ENCODE measurements at places on chromosomes 6 and 20.
A peak's percentile ranks its signal among the peaks of the same experiment; 100 is the strongest.

DNA sequence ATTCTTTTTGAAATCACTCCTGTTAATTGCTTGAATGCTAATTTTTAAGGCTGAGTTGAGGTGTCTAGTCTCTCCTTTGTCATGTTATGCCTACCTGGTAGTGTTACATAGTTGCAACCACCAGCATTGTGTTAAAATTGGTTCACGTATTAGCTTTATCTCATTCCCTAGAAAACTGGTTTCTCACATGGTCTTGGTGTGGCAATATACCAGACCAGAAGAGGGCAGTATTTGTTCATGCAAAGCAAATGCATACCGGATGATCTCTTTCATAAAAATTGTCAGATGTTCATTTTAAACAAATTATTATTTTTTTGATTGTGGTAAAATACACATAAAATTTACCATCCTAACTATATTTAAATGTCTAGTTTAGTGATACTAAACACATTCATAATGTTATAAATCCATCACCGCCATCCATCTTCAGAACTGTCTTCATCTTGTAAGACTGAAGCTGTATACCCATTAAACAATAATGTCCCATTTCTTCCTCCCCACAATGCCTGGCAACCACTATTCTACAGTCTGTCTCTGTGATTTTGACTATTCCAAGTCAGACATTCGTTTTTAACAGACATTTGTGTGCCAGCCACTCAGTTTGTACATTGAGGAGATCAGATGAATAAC, 92.8 kb downstream of the ATRN start:
- peak; percentile 51 for DNase-seq

DNA sequence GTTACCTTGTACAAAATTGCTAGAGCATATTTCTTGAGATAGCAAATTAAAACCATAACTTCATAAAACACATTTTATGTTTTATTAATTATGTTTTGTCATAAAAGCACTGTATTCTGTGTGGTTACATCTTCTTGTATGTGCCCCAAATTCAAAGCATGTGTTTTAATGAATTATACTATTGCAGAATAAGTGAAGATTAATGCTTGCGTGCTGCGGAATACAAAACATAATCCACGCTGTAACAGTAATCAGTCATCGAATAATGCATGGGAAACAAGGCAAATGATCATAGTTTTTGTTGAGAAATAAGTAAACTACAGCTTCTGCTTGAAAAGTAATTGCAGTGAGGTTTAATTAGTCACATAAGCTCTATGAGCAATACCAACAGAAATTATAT, 459.2 kb upstream of the SOX4 start:
- no peak for DNase-seq

GRCh38 chr20:57003012-57003411, 263.4 kb downstream of the BMP7 start:
- DNase-seq: no peak

DNA sequence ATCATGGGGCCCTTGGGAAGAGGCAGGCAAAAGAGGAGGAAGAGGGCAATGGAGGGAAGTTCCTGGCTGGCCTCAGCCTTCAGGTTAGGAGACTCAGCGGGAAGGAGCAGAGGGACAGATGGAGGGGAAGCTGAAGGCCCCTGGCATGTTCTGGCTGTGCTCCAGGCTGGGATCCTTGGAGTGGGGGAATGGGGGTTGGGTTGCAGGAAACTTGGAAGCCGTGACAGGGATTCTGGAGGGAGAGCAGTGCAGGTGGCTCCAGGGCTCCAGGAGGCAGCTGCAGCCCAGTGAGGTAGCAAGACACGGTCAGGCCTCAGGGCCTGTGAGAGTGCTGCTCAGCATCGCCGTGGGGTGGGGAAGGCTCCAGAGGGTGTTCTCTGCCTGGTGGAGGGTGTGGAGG, 64.6 kb upstream of the SCP2D1 start:
- no peak for DNase-seq

DNA sequence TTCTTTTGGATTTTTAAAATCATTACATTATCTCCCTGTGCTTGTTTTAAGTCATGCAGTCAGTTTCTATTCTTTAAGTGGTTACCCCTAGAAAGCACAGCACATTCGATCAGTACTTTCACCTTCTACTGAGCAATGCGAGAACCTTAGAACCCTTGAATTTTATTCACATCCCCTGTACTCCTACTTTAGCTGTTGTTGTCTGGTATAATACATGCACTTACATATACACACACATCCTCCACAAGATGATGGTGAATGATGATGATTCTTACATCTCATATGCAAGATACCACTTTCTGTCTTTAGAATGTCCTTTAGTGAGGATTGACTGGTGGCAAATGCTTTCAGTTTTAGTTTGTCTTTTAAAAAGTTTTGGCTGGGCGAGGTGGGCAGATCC, 5.7 kb downstream of the CDC40 start:
- no peak for DNase-seq

- DNase-seq: no peak
Measured at GRCh38 chr6:103140308-103141027, 1719.3 kb downstream of the HACE1 start.

- no peak for DNase-seq
Measured at GRCh38 chr6:40521496-40521895, 65.7 kb downstream of the LRFN2 start.

DNA sequence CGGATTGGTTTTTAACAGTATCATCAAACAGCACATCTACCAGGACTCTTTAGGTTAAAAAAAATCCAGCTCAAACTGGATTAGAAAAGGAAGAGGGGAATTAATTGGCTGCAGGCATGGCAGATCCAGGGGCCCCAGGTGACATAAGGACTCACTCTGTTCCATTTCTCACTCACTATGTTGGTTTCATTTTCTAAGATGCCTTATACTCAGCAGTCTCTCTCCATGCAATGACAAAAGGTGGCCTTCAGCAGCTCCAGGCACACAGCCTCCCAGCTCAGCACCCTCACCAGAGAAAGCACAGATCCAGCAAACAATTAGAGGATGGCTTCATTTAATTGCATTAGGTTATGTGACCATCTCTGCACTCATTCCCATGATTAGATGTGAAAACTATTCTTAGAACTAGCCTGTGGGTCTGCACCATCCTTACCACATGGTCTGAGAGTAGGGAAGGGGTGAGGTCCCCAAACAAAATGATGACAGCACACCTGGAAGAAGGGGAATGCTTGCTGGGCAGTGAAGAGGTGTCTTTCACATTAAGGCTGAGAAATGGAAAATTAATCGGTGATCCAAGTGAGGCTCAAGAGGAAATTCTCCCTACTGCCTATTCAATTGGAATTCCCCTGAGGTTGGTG, 243.1 kb downstream of the CDH26 start:
- DNase-seq: no peak

DNA sequence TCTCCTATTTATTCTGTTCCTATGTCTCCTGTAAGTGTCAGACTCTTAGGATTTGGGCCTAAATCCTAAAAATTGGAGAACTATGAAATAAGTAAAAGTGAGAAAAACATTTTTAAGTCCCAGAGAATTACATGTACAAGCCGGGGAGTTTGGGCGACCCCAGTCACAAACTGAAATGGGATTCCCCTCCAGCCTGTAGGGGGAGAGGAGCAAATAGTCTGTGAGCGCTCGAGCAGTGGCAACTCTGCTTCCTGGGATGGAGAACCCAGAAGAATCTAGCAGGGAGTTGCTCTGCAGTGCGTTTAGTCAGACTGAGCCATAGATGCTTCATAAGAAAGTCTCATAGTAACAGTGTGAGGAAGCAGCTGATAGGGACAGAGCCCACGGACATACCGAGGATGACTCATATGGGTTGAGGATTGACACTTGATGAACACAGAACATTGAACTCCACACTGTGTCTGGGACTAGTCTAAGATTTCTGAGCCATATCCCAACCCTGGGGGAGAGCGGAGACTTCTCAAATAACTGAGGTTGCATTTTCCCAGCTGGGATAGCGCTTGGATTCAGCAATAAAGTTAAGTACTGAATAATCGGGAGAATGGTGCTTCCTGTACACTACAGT, 437.2 kb downstream of the BCKDHB start:
- no peak for DNase-seq

- DNase-seq: no peak
Measured at GRCh38 chr20:53040693-53041589, 68.8 kb downstream of the TSHZ2 start.

- DNase-seq: no peak
Measured at GRCh38 chr6:166977621-166978525, 21.3 kb upstream of the CEP43 start.

DNA sequence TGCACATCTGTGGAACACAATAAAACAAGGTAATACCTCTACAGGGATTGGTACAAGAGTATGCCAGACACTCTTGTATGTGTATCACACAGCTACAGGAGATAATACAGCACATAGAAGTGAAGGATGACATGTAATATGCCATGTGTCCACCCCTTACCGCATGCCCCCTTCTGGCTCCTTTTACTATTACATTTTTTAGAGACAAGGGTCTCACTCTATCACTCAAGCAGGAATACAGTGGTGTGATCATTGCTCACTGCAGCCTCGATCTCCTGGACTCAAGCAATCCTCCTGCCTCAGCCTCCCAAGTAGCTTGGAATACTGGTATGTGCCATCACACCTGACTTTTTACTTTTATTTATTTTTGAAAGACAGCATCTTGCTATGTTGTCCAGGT, 4.2 kb upstream of the NCR3 start:
- DNase-seq: peak; percentile 88

- peak; percentile 62 for DNase-seq
Measured at GRCh38 chr6:14046476-14047068, 71.0 kb upstream of the CD83 start.

DNA sequence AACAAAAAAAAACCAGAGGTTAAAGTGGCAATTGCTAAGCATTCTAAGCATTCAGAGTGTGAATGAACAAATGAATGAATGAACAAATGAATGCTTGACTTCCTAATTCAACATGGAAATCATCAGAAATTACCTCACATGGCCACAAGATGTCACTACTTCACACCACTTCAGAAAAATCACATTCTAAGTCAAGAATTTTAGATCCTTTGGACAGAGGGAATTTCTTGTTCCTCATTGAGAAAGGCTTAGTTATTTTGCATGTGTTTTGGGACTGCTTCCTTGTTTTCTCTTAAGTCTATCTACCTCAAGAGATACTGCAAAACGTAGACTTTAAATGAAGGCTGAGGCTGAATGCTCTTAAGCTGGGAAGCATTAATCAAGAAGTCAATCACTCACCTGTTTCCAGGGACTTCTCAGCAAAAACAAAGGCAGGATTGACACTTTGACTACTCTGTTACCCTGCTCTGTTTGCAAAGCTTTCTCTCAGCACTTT, 120.2 kb downstream of the MBOAT1 start:
- DNase-seq: peak; percentile 87

GRCh38 chr20:44858606-44859360, 26.7 kb upstream of the YWHAB start:
- peak; percentile 3 for DNase-seq

All from KBM-7 (cell line).